Breast epithelium (tissue), 4 donors: ENCODE measurements at places on chromosomes 3 and 15.
A peak's percentile ranks its signal among the peaks of the same experiment; 100 is the strongest.

DNA sequence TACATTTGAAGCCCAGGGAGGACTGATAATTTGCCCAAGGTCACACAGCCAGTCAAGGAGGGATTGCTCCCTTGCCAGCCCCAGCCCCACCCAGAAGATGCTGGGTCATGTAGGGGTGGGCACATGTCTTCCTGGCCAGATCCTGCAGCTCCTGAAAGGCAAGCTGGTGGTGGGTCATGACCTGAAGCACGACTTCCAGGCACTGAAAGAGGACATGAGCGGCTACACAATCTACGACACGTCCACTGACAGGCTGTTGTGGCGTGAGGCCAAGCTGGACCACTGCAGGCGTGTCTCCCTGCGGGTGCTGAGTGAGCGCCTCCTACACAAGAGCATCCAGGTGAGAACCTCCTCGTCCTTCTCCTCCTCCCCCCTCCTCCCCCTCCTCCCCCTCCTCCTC, 13.2 kb downstream of the ISG20 start:
- no peak for DNase-seq

DNA sequence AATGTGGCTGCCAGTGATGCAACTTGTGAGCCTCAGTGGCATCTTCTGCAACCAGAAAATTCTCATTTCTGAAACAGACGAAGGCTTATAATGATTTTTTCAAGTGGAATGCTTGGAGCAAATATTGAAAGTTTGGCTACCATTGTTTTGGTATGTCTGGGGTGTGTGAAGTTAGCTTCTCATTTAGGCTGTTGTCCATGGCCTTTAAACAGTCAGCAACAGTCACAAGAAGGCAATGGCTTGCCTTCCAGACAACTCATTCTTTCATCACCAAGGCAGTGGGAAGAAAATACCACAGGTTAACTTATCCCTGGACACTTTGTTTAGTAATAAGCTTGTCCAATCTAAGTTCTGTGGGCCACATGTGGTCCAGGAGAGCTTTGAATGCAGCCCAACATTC, 4.7 kb upstream of the BNC1 start:
- DNase-seq = no peak

GRCh38 chr3:155871746-155872158, 1.3 kb downstream of the GMPS start:
- DNase-seq = no peak

DNA sequence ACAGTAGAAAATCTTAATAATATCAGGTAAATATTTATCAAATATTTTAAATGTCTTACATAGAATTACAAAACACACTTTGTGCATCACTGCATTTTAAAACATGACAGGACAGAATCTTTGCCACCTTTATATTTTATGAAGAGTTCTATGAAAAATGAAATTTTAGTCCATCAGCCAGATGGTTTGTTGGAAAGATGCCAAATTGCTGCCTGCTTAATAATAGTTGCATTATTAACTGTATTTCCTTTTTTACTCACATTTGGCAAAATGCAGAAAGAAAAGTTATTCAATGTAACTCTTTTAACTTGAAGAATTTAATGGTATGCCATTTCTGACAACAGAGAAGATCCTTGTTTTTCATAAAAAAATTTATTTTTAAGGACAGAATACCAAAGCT, 1271.6 kb downstream of the NSUN3 start:
- no peak for DNase-seq

DNA sequence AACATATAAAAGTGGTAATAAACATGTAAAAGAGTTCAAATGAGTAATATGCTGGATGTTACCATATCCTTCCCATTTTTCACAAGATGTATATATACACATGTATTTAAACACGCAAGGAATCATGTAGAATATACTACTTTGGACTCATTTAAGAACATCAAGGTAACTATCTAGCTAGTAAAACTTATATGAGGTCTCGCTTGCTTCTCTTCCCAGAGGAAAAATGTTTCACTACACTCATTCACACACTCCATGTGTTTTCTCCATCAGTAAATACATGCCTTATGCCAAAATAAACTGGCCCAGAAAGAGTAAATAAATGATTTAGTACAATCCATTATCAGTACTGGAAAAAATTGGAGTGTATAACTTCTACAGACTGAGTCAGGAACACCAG, 229.2 kb upstream of the MME start:
- DNase-seq = no peak

GRCh38 chr3:133489466-133490085, 83.9 kb upstream of the CDV3 start:
- no peak for DNase-seq

DNA sequence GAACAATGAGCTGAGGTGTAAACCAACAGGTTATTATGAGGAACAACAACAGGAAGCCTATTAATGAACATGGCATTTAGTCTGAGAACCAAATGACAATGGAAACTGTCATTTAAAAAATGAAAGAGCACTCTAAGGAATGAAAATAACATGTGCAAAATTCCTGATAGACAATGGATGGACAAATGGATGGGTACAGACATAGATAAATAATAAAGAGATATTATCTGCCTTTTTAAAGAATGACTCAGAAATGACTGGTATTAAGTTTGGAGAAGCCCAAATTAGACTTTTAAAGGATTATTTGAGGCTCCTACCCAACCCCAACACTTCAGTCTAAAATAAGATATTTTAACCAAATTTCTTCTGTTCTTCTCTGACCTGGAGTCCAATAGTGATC, 650.5 kb upstream of the ZNF385D start:
- DNase-seq = no peak

- no peak for DNase-seq
Measured at GRCh38 chr3:120506828-120507774, 56.3 kb upstream of the FSTL1 start.

GRCh38 chr3:194279101-194279500, 72.0 kb downstream of the CPN2 start:
- DNase-seq = peak; percentile 12

- no peak for DNase-seq
Measured at GRCh38 chr15:65404186-65404872, 18.4 kb downstream of the IGDCC4 start.

DNA sequence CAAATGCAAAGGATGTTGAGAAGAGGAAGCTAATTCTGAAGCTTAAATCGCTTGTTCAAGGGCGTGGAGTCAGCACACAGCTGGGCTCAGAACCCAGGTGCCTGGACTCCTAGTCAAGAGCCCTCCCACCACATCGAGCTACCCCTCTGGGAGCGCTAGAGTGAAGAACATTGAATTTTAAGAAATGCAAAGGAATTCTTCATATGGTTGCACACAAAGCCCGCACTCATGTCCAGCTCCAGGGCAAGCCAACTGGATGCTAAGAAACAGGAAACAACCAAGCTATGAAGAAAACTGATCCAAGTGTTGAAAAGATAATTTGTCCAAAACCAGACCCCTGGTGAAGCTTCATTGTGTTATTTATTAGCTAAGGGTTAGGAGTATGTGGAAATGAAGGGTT, 122.3 kb downstream of the ALDH1A2 start:
- DNase-seq = no peak

DNA sequence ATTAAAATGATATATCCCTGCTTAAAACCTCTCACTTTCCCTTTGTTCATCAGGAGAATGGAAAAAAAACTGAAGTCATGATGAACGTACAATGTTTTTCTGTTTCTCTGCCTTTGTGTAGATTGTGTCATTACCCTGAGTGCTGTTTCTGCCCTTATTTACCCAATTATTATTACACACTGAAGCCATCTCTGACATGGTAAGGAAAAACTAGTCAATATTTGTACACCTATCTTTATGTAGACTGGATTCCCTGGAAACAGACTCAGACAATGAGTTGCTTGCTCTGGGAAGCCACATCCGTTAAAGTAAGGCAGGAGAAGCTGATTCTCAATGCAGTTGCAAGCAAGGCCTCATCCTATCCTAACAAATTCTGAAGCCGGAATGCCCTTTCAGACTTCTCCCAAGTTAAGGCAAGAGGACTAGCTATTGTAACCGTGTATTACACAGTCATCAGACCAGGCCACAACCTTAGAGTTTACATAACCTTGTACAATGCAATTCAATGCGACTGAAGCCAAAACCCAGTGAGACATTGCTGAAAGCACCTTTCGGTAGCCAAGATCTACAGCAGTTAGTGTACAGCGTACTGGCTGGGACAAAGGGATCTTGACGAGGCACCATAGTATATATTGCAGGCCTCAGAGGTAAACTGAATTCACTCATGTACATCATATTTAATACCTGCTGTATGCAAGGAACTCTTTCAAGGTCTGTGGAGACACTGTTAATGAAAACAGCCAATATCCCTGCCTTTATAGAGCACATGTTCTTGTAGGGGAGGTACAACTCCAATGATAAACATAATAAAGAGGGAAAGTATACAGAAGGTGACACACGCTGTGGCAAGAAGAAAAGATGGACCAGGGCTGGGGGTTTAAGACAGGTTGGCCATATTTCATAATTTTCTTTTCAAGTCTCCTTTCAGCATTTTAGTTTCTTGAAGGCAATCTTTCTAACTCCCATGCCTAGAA, 1040.8 kb upstream of the SEMA6D start:
- DNase-seq = no peak

DNA sequence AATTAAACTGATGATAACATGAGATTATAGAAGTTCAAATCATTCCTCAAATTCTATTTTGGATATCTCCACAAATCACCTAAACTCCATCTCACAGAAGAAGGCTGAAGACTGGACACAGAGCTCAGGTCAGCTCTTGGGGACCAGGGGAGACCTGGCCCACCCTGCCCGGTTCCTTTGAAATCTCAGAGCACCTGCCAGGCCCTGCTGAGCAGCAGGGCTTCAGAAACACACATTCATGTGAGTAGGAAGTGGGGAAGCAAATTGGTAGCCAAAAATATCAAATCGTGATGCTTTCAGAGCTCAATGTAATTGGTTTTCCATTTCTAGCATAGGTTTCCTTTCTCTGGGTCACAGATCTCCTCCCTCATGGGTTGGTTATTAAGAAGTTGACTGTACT, 76.2 kb downstream of the OCA2 start:
- DNase-seq = no peak

GRCh38 chr3:122560680-122561079, 3.4 kb downstream of the PARP9 start:
- no peak for DNase-seq

- DNase-seq = no peak
Measured at GRCh38 chr3:721086-721485, 371.7 kb upstream of the CNTN6 start.

- no peak for DNase-seq
Measured at GRCh38 chr3:108598375-108598774, 8.9 kb downstream of the DZIP3 start.

DNA sequence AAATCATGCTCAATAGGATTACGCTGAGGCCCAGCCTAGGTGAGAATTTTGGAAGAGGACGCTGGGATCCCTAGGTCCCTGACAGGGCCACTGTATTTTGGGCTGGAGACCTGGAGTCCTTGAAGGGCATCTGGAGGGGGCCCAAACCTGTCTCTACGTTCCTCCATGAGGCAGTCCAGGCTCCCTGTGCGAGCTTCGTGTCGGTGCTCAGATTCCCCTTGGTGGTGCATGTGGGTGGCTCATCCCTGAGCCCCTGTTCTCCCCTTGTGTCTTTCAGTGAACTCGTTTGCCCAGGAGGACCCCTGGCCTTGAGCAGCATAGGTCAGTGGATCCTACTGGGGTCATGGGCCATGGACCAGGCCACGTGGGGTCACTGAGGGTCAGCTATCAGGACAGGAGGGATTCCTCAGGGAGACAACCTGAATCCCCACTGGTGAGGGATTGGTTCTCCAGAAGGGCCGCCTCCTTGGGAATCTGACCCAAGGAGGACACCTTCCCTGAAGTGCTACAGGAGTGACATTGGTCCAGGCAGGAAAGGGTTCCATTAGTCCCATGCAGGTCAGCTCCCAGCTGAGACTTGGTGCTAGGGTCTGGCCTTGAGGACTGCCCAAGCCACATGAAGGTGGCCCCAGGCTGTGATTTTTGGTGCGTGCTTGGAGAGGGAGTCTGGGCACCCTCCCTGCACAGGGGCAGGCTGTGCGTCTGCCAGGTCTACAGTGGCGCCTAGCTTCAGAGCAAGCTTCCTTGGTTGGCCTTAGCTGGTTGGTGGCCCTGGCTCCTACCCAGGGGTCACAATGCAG, 229.8 kb downstream of the SNRPN start:
- DNase-seq = no peak

DNA sequence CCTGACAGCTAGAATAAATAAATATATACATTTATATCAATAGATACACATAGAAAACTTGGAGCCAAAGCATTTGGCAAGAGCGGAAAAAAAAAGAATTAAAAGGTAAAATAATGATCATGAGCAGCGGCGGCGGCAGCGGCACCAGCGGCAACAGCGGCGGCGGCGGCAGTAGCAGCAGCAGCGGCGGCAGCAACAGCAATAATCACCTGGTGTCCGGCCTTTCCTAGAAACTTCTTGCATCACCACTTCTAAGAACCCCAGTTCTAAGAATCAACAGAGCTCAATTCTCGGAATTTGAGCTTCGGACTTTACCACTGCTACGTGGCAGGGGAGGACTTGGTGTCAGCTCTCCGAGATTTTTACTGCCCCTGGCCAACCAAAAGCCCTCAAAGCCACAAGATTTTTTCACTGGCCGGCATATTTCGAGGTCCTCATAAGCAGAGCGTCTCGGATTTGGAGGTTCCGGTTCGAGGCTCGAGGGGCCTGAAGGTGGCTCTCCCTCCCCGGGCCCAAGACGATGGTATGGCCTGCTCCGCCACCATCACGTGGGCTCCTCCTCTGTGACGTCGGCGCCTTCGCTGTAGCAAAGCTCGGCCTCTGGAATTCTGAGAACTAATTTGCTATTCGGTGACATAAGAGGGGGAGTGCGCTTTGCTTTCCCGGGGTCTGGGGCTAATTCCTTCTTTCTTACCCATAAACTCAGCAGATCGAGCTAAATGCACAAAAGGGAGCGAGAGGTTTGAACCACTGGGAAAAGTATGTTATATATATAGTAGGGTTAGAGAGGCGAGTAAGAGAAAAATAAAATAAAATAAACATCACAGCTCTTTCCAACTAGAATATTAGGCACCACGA, at the start of gene BCL6:
Gene BCL6 (minus strand): TSS at position 268 of the 858 bp plus-strand sequence. CDS start 11,775 bp downstream, outside the sequence.
- DNase-seq = peak; percentile 93

- no peak for DNase-seq
Measured at GRCh38 chr15:41560572-41560874, 1.5 kb downstream of the TYRO3 start.

DNA sequence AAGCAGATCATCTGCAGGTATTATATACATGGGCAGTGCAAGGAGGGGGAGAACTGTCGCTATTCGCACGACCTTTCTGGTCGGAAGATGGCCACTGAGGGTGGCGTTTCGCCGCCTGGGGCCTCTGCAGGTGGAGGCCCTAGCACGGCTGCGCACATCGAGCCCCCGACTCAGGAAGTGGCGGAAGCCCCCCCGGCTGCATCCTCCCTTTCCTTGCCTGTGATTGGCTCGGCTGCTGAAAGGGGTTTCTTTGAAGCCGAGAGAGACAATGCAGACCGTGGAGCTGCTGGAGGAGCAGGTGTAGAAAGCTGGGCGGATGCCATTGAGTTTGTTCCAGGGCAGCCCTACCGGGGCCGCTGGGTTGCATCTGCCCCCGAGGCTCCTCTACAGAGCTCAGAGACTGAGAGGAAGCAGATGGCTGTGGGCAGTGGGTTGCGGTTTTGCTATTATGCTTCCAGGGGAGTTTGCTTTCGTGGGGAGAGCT, 639 bp downstream of the MKRN3 start:
- DNase-seq = no peak
